IMR-90 (cell line): ENCODE measurements at places on chromosomes 13 and 19. TPM values are rescaled to one million over a fixed set of nuclear protein-coding genes. Genes with fewer than 3 reads are reported as not detected.
A peak's percentile ranks its signal among the peaks of the same experiment; 100 is the strongest.

DNA sequence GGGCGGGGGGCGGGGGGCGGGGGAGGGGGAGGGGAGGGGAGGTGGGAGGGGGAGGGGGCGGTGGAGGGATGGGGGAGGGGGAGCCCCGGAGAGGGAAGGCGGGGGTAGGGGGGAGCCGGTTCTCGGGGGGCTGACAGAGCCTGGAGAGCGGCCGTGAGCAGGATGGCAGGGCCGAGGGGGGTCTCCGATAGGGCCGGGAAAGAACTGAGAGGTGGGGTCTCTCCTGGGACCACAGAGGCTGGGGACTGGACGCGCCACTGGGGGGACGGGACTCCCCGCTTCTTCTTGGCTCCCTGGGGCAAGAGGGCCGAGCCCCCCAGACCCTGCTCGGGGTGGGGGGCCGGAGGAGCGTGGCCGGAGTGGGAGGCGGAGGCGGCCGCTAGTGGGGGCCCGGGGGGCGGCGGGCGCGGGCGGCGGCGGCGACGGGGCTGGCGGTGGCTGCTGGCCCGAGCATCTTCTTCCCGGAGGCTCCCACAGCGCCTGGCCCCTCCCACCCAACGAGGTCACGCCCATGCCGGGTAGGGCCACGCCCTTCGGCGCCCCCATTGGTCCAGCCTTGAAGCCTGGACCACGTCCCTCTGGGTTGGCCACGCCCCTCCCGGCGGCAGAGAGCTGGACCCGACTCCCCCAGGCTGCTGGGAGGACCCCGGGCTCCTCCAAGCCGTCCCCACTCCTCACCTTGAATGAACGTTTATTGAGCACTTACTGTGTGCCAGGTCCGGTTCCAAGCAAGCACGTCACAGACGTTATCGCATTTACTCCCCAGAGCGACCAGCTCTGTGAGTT is at the start of gene NOVA2:
Gene NOVA2, minus strand, starts transcription at position 313 of the 786 bp plus-strand sequence. CDS start 514 bp downstream, outside the sequence.
- peak; percentile 36 for DNase-seq

The APOE gene
- 2.0 and 2.5 TPM in 2 replicates for polyA plus RNA-seq

DNA sequence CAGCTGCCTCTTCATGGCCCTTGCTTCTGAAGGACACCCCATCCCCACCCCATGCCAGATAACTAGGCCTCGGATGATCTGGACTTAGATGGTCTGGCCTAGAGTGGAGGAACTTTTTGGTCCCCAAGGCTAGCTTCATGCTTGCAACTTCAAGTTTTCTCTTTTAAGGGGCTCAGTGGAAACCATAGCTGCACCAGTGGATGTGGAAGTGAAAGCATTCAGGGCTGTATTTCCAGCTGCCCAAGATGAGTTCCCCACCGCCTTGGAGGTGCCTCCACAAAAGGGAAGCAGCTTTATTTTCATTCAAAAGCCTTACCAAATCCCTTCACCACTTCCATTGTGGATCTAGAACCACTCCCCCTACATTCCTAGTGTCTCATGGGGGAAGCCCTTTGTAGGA is 17.6 kb upstream of the GSX1 start:
- DNase-seq = no peak

DNA sequence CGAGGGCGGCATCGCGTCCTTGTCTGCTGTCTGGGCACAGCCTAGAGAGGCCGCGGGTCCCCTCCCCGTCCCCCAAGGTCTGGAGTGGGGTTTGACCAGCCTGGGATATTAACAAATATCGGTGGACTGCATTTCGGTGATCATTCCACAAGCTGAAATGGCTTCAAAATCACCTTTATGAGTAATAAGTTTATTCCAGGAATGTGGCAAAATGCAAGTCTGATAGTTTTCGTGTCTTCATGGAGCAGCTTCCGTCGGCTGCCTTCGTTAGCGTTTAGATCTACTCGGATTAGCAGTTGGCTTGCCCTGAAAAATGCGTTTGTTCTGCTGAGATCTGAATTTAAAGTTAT is 1.1 kb upstream of the GJA3 start:
- no peak for DNase-seq

The CYP2S1 gene
- polyA plus RNA-seq = 0.98 and 2.1 TPM in 2 replicates

- DNase-seq = no peak
These were observed at the start of gene LHB for GRCh38 chr19:49017041-49017665. LHB (minus strand) TSS chr19:49017091; CDS start chr19:49017081, 10 bp downstream.

The TRPC4 gene
- 1.4 and 1.9 TPM in 2 replicates for polyA plus RNA-seq

The ECSIT gene
- polyA plus RNA-seq = 30.5 and 31.4 TPM in 2 replicates
